Activated gamma-delta T cell treated with Interleukin-2 at 50 U/mL for 16 hours (primary cell): ENCODE measurements at places on chromosomes 16 and 17.

DNA sequence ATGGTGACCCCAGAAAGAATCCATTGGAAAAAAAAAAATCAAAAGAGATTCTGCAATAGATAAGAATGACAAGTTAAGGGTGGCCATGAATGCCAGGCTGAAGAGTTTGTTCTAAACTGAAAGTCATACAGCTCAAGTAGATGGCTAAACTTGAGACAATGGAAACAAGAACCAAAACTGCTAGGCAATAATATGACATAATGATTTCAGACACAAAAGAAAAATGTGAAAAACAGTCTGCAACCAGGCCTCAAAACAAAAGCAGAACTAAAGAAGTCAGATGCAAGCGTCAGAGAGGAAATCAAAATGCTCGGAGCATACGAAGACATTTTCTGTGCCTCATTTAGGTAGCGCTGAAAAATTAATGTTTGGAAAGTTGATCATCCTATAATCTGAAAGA lies 54.4 kb upstream of the YPEL2 start:
- DNase-seq = no peak

DNA sequence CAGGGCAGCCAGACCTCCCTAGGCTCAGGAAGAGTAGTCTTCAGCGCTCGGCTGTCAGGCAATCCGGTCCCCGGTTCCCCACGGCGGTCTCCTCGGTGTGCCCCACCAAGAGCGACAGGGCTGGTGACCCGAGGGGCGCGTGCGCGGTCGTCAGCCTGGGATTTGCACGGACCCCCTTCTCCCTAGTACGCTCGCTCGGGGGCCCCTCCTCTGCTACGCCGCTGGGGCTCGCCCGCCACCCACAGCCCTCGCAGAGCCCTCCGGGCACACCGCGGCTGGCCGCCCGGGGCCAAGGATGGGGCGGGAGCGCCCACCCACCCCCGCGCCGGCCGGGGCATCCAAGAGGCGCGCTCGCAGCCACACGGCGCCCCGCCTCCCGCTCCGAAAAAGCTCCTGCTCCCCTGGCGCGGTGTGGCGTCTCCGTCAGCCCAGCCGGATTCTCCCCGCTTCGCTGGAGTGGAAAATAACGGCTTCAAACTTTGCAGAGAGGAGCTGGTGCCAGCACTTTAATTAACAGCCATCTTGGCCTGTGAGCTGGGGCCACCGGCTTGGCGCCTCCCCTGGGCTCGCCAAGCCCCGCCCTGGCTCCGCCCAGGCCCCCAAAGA lies 2.1 kb upstream of the C1QL1 start:
- no peak for DNase-seq

DNA sequence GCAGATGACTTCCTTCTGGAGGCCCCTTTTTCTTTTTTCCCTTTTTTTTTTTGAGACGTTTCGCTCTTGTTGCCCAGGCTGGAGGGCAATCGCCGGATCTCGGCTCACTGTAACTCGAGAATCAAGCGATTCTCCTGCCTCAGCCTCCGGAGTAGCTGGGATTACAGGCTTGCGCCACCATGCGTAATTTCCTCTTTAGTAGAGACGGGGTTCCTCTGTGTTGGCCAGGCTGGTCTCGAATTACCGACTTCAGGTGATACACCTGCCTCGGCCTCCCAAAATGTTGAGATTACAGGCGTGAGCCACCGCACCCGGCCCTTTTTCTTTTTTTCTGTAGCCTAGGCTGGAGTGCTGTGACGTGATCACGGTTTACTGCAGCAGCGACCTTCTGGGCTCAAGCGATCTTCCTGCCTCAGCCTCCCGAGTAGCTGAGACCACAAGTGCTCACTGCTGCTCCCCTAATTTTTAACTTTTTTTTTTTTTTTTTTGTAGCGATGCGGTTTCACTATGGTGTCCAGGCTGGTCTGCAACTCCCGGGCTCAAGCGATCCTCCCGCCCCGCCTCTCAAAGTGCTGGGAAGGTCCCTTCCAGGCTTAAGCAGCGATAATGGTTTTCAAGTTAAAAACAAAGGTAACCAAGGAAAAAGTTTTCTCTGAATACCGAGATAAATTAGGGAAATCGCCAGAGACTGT lies 956 bp upstream of the IST1 start:
- DNase-seq = peak; percentile 25

DNA sequence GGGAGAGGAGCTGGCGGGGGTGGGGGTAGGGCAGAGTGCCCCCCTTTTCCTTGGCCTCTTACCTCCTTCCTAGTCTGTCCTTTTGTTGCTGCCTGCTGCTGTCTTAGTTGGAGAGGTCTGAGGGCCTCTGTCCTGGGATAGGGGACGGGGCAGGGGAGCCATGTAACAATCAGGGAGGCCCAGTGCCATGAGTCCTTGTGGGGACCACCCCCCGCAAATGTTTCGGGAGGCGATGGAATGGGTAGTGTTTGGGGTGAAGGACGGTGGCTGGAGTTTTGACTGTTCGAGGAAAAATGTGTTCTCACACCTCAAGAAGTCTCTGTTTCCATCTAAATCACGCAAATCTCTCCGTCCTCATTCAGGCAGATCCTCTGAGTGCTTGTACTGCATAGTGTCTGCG lies 99.0 kb downstream of the OR1D5 start:
- no peak for DNase-seq

DNA sequence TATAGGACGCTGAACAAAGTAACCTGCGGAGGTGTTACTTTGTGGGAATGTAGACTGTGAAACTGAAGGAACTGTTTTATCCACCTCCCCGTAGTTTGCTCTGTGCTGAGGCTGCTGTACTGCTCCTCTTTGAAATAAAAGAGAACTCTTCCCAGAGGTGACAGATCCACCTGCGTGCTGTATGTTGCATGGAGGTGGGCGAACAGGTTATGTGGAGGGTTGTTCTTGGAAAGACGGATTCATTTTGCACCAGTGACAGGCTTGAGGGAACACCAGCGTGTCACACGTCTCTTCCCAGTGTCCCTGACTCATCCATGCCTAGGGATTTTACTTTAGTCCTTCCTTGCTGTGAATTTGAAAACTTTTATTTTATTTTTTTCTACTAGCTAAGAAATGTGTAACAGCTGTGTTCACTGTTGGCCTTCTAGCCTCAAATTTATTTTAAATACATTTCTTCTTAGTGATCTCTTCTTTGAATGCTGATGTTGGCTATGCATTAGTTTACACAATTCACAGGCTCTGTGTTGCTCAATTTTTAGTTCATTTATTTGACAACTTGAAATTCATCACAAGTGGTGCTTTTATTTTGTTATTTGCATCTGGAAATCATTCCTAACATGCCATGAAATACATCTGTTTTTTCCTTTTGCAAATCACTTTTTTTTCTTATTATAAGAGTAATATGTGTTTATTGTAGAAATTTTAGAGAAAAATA lies 512.4 kb downstream of the CDH13 start:
- DNase-seq = no peak

DNA sequence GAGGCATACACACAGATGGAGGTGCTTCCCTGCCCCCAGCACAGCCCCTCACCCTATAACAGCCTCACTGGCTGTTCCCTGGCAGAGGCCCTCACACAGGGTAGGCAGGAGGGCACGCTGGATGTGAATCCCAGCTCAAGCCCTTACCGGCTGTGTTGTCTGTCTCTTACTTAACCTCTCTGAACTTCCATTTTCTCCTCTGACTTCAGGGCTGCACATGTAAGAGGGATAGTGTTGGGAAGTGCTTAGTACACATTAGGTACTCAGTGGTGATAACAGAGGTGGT lies 24.6 kb upstream of the EIF1 start:
- DNase-seq = no peak

DNA sequence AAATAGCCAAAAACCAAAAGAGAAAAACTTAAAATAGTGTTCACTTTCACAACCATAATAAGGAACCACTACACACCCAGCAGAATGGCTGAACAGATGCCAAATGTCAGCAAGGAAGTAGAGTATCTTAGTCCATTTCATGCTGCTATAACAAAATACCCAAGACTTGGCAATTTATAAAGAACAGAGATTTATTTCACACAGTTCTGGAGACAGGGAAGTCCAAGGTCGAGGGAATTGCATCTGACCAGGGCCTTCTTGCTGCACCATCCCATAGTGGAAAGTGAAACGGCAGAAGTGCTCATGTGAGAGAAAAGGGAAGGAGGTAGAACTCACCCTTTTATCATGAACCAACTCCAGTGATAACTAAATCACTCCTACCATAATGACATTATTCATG lies 33.8 kb upstream of the CCL22 start:
- no peak for DNase-seq

DNA sequence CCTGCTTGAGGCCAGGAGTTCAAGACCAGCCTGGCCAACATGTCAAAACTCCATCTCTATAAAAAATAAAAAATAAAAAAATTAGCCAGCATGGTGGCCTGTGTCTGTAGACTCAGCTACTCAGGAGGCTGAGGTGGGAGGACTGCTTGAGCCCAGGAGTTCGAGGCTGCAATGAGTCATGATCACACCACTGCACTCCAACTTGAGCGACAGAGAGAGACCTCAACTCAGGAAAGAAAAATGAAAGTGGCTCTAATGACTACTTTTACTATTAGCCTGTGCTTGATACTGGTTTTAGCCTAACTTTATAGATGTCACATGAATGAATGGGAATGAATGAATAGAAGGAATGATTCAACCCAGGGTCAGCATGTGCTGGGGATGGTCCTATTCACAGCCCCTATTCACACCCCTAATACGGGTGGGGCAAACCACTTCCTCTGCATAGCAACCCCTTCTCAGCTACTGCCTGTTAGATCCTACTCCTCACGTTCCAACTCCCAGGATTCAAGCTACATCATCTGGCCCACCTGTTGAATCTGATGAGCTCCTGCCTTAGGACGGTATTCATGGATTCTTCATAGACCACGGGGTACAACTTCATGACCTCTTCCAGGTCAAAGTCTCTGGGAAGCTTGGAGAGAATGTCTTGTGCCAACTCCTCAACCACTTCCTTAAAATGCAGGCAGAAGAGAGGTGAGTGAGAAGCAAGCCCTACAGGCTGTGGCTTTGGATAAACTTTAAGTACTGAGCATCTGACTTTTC lies 40.5 kb downstream of the LYRM1 start:
- no peak for DNase-seq

DNA sequence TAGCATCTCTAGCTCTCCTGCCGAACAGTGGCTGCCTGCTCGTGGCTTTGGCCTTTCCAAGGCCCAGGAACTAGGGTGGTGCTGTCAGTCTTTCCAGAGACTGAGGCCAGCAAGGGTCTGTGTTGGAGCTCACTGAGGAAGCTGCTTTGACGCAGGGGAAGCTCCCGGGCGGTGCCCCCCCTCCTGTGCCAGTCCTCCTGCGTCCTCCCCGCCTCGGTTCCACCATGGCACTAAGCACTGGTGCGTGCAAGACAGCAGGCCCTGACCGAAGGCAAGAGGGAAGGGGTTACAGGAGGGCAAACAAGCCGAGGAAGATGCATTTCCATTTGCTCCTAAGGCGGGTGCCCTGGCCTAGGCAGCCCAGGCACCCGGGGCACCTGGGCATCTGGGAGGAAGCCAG lies 4.5 kb downstream of the CYB561 start:
- no peak for DNase-seq

DNA sequence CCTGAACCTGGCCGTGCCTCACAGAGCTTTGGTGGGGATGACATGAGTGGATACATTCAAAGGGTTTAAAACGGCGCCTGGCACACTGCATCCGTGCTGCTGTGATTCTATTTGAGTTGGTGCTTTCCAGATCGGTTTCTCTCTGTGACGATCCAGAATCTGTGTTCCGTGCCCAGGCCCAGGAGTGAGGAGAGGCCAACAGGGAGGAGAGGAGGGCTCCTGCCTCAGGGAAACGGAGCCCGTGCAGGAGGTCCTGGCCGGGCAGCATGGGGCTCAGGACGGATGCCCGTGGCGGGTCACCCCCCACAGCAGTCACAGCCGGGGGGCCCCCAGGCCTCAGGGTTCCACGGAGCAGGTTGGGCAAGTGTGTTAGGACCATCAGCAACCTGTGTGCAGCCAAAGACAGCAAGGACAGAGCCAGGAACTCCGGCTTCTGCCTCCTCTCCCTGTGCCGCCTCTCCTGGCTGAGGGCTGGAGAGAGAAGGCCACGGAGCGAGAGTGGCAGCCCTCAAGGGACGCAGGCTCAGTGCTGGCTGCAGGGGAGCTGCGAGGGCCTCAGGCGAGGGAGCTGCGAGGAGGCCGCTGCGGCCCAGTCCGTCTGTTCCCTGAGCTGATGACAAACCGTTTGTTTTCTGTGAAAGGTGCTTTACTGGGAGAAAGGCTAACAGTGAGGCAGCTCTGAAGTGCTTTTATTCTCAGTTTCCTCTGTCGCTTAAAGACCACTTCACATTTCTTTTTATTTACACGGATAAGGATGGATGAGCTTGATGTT lies 99.3 kb downstream of the METRNL start:
- DNase-seq = no peak

DNA sequence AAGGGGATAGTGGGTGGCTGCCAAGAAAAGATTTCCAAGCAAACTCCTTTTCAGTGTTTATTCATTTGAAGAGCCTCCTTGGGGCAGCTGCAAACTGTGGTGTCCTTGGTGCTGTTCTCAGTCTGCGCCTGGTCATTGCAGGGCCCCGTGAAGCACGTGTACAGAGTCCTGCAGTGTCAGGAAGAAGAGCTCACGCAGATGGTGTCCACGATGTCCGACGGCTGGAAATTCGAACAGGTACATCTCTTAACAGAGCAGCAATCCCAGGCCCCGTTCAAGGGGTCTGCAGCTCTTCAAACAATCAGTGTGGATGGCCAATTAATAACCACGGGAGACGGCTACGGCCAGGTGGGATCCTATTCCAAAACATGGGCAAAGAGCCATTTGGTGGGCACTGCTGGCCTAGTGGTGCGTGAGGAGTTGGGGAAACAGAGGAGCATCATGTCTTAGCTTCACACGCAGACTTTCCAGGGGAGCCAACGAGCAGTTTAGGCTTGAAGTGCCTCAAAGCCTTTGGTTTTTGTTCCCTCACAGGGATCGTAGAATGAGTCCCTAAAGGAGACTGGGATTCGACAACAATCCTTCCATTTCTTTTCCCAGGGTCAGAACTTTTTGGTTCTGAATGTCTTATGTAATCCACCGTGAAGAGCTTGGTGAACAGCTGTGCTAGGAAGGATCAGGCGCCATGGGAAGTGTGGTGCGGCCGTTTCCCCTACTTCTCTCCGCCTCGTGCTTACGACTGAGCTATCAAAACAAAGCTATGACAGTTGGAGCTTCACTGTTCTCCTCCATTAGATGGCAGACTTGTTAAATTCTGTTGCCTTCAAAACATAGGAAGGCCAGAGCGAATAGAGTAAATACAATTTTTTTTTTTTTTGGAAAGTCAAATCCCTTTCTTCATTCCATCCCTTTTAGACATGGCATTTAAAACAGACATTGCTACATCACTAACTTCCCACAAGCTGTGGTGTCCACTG lies 12.6 kb downstream of the KCTD2 start:
- DNase-seq = no peak

DNA sequence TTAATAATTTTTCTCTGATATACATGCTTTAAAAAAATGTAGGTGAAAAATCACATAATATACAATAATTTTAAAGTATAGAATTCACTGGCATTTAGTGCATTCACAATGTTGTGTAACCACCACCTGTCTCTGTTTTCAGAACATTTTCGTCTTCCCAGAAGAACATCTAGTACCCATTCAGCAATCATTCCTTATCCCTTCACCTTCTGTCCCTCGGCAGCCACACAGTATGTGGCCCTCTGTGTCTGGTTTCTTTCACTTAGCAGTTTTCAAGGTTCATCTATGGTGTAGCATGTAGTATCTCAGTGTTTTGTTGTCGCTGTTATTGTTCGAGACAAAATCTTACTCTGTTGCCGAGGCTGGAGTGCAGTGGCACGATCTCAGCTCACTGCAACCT lies 33.6 kb downstream of the PRPSAP2 start:
- DNase-seq = no peak

GRCh38 chr17:52155301-52155700 lies 3.2 kb downstream of the CA10 start:
- DNase-seq = no peak
